ENCODE measurements at places on chromosomes 6 and 20.

- DNase-seq, result no peak
These were observed 13.6 kb downstream of the PDE10A start for GRCh38 chr6:165649166-165650137.

DNA sequence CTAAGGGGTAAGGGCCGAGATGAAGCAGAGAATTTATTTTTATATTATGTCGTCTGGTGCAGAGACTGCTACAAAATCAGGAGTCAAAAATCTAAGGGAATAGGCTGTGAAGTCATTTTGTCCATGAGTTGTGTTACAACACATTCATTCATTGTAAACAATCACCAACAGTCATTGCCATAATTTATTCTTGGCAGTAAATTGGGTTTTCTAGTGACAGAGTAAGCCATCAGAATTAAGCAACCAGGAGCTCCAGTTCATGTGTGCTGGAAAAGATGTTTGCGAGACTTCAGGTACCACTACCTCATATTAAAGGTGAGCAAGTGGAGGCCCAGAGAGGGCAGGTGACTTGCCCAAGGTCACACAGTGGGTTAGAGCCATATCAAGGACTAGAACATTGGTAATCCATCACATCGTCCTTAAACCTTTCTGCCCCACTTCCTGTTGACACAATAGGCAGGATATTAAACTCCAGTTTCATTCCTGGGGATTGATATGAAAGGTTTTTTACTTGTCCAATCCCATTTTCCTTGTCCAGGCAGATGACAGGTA, 46.0 kb downstream of the E2F3 start:
- DNase-seq, result no peak

DNA sequence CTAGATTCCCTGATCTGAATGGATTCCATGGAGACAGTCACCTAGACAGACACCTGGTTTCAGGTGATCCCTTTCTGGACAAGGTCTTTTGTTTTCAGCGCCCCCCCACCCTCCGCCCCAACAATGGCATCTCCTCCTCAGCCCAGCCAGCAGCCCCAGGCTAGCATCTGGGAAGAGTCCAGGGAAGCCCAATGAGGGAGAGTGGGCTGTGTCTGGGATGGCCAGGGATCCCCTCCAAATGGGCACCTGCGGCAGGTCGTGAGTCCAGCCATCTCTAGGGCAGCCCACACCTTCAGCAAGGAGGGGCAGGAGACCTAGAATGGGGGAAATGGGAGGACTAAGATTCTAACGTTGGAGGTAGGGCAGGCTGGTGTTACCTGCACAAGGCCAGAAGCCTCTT, 1.2 kb upstream of the SLC24A3 start:
- DNase-seq, result no peak

GRCh38 chr6:53818858-53819609, 24.2 kb downstream of the LRRC1 start:
- no peak for DNase-seq

DNA sequence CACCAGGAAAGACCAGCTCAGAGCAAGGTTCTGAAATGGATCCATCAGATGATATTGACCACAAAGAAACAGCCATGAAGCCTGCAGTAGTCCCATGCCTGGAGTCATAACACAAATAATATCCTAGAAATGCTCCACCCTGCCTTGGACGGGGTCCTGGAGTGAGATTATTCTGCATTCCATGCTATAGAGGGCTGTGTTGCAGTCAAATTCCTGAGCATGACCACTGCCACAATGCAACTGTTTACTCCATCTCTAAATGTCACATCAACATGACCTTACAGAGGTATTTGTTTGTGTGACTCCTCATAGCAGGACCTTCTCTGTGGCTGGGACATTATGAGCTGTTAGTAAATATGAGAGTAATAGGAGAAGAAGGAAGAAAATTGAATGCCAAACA, 257.5 kb upstream of the TCF21 start:
- DNase-seq, result no peak

DNA sequence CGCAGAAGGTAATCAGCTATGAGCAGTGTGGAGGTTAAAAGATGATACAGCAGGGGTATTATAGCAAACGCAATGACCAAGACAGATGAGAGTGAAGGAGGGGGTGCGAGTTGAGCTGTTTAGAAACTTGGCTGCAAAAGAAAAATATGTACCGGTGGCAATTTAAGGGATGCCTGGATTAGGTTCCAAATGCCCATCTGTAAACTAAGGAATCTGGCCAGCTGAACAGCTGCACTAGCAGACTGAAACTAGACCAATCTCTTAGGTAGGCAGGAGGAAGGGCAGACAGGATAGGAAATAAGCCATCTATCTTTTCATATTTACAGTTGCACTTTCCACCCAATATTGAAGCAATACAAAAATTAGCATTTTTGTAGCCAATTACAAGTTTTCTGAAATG, 407.6 kb downstream of the HTR1B start:
- DNase-seq, result no peak

DNA sequence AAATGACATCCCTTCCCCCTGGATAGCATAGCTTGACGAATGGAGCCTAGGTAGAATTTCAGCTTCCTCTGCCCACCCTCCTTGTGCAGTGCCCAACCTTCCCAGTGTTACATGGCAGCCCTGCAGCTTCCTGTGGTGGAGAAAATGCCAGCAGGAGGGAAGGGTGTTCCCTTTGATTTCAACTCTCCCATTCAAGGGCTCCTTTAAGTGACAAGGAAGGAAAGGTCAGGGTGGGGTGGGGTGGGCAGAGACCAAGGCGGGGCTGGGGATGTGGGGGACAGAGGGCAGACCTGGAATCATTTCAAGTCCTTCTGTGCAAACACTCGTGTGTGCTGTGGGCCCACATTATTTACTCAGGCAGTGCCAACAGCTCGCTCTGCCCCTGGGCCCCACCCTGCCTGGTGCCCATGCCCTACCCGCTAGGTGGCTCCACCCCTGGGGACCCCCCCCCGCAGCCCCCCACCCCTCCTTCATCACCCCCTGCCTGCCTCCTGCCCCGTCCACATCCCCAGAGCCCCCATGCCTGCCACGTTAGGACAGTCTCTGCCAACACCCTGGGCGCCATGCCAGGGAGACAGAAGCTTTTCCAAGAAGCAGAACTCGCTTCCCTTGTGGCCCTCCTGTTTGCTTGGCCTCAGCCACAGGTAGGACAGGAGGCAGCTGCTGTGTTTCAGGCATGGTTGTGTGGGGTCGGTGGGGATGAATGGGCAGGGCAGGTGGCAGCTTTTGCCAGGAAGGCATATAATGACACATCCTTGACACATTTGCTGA, 9.4 kb downstream of the SPDEF start:
- DNase-seq, result no peak

- DNase-seq, result no peak
These were observed 34.7 kb downstream of the MTRES1 start for GRCh38 chr6:107062691-107063090.

DNA sequence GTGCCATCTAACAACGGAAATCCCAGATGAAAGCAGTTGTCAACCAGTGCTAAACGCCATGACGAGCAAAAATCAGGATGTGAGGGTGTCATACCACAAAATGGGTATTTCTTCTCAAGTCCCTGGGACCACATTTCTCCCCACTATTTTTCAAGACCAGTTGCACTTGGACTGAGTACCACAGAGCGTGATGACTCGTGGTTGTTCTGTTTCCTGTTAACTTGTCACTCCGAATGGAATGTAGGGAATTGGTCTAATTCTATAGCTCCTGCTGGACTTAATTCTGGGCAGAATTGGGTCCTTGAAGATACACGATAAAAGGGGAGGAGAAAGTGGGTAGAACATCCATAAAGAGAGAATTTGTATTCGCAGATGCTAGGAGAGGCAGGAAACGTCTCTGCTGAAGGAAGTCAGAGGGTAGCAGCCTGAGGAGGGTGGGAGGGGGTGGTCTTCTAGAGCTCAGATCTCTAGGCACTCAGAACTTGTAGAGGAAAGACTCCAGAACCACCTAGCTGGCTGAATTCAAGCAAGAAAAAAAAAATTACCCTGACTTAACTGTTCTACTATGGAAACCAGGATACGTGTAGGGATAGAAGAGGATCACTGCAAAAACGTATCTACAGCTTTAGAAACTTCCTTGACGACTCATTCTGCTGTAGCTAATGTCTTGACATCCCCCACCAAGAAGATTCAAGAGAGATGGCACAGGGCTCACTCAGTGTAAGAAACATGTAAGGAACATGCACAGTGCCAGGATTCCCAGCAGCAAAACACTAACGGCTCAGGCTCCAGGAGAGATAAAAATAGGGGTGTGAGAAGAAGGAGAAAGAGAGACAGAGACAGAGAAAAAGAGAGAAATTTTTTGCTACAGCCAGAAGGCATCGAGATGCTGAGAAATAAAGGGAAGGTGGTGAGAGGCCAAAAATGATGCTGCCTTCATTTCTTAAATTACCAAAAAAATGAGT, 494.7 kb downstream of the CD83 start:
- DNase-seq, result no peak

DNA sequence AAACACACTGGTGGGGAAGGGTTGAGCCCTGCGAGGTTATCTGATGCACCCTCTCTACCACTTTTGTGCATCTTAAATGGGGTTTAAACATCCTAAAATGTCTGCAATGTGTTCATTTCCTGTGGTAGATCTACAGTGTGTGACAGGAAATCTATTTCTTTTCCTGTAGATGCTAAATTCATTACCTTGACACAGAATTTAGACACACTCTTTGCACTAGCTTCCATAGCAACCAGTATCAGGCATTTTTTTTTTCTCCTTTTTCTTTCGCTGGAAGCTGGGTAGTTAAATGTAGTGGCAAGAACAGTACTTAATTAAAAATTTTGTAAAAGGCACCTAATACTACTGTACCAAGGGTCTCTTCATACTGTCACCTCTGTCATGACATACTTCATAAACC, 141.1 kb downstream of the RFPL4B start:
- DNase-seq, result no peak

DNA sequence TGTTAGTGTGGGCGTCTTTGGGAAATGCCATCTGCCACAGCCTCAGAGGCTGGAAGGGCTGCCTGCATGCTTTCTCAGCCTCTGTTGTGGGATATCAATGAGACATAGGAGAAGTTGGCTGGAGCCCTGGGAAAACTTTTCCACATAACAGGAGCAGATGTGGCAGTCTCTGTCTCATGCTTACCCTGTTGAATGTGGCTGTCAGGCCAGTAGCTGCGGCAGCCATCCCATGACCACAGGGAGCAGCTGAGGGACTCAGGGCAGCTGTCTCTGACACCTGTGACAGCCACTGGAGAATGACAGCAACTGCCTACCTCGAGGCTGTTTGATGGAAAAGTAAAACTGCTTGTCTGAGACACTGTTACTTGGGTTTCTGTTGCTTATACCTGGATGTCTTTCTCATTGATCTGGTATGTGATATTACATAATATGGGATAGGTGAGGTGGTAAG, 64.4 kb downstream of the TULP4 start:
- no peak for DNase-seq

DNA sequence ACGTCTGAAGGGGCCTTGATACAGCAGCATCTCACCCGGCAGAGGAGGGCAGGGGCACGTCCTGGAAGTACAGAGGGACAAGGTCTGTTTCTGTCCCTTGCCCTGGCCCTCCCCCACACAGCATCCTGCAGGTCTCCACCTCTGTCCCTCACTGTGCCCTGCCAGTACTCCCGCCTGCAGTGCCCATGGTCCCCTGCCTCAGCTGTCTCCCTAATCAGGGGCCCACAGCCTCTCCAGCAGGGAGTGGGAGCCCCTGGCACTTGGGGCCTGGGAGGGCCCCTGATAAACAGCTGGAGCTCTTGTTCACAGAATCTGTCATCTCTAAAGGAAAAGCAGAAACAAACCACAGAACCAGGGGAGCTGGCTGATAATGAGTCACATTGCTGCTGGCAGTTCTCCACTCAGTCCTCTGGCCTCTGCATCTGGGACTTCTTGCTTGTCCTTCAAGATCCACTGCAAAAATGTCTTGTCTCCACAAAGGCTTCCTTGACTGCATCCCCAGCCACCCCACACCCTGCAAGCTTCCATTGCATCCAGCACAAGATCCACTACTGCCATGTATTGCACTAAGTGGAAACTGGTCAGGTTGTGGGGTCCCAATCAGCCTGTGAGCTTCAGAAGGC, 33.2 kb upstream of the TAF8 start:
- DNase-seq, result no peak

DNA sequence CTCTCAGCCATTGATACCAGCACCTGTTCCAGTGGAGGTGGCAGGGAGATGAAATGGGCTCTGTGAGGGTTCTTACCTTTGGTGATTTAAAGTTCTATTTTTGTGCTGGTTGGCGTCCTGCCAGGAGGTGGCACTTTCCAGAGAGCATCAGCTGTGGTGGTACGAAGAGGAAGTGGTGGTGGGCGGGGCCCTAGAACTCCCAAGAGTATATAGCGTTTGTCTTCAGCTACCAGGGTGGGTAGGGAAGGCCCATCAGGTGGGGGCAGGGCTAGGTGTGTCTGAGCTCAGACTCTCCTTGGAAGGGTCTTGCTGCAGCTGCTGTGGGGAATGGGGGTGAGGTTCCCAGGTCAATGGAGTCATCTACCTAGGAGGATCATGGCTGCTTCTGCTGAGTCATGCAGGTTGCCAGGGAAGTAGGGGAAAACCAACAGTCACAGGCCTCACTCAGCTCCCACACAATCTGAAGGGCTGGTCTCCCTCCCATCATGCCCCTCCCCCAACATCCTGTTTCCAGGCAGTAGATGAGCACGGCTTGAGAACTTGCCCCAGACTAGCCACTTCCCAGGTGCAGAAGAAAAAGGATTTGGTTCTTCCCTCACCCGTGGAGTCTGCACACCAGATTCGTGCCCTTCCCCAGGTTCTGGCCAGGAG, 46.6 kb downstream of the MOXD1 start:
- peak; percentile 41 for DNase-seq
